ENCODE measurements at places on chromosomes 3 and 15.

DNA sequence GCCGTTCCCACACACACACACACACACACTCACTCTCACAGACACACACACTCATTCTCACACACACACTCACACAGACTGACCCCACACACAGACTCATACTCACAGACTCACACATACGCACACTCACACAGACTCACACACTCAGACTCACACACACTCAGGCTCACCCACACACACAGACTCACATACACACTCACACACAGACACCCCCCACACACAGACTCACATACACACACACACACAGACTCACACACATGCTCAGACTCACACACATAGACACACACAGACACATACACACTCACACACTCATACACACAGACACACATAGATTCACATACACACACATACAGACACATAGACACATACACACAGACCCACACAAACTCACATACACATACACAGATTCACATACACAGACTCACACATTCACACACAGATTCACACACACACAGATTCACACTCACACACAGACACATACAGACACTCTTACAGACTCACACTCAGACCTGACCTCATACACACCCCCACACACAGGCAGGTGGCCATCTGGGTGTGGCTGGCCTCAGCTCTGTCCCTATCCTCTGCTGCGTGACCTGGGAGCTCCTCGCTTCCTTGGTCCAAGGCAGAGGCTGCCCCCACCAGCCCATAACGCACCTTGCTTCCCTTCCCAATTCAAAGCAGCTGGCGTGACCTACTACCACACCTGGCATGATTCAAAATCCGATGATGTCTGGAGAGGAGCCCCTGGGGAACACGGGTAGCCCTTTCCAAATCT, 1.9 kb downstream of the C3orf22 start:
- DNase-seq, result no peak

DNA sequence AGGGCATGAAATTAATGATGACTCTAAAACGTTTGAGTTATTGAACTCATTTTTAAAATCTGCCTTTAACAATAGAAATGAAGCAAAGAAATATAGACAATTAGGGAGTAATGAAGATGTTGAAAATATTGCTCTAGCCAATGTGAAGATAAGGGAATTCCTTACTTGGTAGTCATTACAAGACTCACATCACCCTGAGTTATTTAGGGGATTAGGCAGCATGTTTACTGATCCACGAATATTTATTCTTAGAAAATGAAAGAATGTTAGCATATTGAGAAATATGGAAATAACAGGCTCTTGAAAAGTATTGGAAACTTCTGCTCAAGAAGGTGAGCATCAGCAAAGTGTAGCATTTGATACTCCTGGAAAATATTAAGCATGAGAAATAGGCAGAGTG, 398.1 kb upstream of the ARPP21 start:
- no peak for DNase-seq

- DNase-seq, result no peak
These were observed 217.6 kb downstream of the TPRG1 start for GRCh38 chr3:189389346-189389745.

- DNase-seq, result no peak
These were observed 273.3 kb downstream of the ZNF385D start for GRCh38 chr3:21477541-21478288.

DNA sequence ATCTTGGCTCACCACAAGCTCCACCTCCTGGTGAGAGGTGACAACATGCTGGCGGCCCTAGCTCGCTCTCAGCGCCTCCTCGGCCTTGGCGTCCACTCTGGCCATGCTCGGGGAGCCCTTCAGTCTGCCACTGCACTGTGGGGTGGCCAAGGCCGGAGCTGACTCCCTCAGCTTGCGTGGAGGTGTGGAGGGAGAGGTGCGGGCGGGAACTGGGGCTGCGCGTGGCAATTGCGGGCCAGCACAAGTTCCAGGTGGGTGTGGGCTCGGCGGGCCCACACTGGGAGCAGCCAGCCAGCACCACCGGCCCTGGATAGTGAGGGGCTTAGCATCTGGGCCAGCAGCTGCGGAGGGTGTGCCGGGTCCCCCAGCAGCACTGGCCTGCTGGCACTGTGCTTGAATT, 275.7 kb upstream of the P2RY1 start:
- DNase-seq, result no peak

- no peak for DNase-seq
These were observed 5.7 kb downstream of the STIMATE start for GRCh38 chr3:52891615-52892081.

GRCh38 chr3:40009991-40010390, 200.6 kb downstream of the MYRIP start:
- DNase-seq, result no peak

DNA sequence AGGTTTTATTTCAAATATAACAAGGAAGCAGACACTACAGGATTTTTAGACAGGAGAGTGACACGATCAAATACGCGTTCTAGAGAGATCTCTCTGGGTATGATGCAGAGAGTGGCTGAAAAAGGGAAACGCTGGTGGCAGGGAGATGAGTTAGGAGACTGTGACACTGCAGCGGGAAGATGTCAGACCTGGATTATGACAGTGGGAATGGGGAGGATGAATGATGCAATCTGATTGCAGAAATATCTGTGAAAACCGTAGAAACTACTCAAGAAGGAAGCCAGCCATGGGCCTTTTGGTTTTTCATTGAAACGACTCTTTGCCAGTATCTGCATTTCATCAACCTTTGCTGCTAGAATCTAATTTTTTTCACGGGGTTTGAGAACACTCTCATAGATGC, 157.9 kb downstream of the FAM43A start:
- no peak for DNase-seq

DNA sequence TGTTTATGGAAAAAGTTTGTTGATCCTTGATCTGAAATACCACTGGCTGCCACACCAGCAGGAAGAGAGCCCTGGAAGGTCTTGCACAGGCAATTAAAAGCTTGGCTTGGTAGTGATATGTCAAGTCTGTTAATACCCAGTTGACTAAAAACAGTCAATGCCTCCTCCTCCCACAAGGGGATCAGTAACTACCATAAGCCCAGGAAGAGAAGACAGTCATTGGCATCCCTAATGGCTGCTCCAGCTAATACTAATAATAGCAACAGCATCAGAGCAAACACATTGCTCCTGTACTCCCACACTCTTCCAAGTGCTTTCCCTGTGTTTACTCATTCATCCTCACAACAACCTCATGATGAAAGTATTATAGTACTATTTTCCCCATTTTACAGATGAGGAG, 528.6 kb downstream of the TAFA4 start:
- no peak for DNase-seq

DNA sequence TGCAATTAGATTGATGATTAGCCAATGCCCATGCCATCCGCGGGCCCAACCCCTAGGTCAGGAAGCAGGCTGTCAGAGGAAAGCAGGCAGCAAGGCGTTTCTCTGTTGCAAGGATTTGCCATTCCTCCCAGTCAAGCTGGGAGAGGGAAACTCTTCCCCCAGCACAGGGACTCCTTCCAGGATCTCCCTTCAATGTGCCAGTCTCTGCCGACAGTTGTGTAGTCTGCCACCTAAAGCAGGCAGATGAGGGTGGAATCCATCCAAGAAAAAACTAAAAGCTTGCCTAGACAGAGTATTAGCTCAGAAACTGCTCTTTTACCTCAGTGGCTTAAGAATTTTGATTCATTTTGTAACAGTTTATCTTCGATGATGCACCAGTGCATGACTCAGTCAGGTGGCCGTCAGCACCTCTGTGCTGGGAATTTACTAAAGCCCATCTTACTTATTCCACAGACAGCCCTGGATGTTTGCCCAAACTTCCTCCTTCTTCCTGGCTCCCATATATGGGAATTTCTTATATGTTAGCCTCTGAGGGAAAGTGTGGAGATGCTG, 501.5 kb upstream of the THBS1 start:
- DNase-seq, result peak; percentile 15

DNA sequence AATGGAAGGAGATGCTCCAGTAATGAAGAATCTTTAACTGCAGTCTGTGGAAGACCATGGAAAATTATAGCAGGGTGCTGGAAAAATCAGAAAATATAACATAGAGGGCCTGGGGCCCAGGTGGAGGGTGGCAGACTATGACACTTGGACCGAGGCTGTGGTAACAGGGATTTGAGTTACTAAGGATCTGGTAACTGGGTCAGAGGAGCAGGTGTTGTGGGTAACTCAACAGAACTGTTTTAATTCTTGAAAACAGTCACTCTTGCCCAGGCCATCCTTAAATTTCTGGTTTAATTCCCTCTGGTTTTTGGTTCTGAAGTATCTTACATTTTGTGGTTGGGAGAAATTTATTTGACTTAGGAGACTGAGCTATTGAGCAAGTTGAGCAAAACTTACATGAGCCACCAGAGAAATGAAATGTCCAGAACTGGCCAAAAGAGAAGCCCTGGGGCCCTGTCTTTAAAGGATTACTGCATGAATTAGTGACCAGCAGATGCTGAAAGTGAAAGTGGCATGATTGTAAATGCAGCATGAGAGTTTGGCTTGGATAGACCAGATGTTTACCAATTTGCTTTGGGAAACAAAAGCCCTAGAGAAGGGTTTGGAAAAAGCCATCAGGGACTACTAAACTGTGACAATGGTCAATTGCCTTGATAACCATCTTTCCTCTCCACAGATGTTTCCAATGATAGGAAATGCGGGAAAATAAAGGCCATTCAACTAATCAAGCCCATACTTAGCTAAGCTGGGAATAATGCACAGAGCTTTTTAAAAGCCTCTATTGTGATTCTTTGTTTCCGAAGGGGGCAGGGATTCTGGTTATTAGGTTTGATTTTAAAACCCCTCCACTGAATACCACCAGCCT, 374.9 kb upstream of the TGFBR2 start:
- no peak for DNase-seq

DNA sequence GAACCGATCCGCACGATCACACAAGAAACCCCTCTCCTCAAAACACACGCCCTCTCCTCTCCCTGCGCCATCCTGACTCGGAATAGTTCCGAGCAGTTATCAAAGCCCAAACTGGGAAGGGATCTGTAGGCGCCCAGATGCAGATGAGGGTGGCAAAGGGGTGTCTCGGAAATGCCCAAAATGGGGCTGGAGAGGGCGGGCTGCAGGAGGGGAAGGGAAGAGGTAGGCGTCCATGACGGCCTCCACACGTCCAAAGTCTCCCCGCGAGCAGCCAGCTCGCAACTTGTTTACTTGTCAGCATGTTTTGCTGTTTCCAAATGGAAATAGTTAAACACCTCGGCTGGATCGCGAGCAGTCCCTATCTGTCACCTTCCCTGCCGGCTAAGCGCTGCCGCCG, 1.5 kb downstream of the NTRK3 start:
- no peak for DNase-seq

GRCh38 chr3:143888846-143889245, 40.6 kb upstream of the SLC9A9 start:
- DNase-seq, result no peak

GRCh38 chr3:169508426-169508825, 155.1 kb downstream of the MECOM start:
- no peak for DNase-seq

DNA sequence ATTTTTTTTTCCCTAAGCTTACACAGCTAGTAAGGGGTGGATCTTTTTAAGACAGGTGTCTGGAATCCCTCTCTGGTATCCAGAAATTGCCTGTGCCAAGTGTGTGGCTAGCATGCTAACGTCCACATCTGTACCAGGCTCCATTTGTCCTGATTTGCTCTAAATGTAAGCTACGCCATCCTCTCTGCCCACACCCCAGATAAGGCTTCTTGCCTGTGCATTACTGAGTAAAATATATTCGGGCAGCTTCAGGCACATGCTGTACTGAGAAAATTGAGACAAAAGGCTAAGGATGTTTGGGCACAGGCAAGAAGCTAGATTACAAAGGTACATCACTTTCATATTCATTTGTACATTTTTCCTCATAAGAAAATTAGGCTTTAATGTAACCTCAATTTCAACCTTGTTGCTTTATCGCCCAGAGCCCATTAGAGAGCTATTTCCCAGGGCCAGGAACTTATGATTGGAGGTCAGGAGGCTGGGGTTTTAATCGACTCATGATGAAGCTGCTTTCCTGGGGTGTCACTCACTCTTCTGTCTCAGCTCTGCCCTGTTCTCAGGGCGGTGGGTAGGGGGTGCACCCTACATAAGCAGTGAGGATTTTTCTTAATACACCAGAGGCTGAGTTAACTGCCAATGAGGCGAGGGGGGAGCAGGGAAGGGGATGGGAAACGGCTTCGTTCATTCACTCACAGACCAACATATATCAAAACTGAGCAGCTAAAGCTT, 106.3 kb downstream of the RORA start:
- no peak for DNase-seq

DNA sequence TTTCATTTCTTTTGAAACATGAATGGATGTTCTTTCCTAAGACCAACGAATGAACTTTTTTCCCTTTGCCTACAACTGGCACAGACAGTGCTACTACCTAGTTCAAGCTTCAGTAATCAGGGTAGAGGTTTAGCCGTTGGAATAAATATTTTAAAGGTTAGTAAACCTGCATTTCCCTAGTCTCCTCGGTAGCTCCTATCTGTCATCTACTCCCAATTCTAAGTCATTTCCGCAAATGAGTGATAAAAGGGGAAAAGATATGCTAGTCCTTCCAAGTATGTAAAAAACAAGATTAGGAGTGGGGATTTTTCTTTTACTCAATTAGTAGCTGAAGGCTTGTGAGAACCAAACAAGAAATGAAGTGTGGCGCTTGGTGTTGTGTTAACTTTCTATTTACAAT, 15.2 kb downstream of the SLTM start:
- no peak for DNase-seq

GRCh38 chr3:192223815-192224214, 503.5 kb downstream of the FGF12 start:
- DNase-seq, result no peak

DNA sequence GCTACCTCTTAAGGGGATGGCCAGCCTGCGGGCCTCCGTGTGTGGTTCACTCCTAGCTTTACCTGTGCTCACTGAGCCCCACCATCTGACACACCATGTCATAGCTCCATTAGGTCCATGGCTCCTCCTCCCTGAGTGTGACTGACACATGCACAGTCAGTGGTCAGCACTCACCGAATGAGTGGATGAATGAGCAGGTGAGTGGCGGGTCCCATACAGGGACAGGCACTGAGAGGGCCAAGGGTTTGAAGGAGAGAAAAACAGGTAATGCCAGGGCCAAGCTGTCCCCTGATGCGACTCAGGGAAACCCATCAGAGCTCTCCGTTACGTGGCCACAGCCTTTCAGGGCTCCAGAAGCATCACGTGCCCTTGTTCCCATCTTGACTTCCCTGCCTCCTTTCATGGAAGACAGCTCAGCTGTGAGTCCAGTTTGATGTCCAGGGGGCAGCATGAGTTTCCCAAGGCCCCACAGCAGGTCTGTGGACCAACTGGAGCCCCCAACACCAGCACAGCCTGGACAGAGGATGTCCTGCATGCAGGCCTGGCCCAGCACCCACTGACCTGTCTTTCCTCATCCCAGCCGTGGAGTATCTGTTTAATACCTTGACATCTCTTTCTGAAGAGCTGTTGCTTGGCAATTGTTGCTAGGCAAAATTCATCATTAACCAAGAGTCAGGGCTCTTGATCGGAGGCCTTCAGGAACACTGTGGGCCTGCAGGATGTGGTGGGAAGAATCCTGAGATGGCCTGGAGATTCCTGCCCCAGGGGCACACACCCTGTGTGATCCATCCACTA, 84.4 kb downstream of the PLXNA1 start:
- no peak for DNase-seq

GRCh38 chr3:88219138-88219792, 69.5 kb downstream of the C3orf38 start:
- DNase-seq, result no peak

- DNase-seq, result no peak
These were observed 48.2 kb upstream of the VGLL4 start for GRCh38 chr3:11691767-11692531.

- no peak for DNase-seq
These were observed 25.3 kb upstream of the COPB2 start for GRCh38 chr3:139414608-139415224.

GRCh38 chr15:99100245-99101173, 4.4 kb upstream of the SYNM start:
- peak; percentile 65 for DNase-seq

Measured in H54 (cell line).